ENCODE measurements at places on chromosomes 2 and 18. TPM values are rescaled to one million over a fixed set of nuclear protein-coding genes. Genes with fewer than 3 reads are reported as not detected.

DNA sequence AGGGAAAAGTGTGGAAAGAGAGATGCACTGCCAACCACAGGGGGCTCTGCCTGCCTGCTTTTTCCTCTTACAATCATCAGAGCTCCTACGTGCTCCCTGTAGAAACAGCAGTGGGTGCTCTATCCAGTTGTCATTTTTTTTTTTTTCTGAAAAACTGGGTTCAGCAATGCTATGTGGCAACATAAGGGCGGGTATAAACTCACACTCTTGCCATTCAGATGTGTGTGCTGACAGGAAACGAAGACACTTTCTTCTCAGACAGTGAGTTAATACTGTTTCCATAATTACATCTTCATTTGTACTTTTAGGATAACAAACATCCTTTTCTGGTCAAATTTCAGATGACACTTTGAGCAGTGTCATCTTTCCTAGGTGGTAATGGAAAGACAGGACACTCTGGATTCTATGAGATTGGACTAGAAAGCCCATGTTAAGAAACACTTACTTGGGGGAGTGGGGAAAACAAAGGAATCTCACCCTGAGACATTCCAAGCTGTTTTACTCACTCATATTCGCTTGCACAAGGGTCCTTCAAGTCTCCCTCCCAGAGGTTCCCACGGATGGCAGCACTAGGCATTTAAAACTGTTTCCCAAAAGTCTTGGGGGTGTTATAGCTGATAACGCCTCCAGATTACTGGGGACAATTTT is 41.3 kb downstream of the CCDC93 start:
- no peak for DNase-seq

DNA sequence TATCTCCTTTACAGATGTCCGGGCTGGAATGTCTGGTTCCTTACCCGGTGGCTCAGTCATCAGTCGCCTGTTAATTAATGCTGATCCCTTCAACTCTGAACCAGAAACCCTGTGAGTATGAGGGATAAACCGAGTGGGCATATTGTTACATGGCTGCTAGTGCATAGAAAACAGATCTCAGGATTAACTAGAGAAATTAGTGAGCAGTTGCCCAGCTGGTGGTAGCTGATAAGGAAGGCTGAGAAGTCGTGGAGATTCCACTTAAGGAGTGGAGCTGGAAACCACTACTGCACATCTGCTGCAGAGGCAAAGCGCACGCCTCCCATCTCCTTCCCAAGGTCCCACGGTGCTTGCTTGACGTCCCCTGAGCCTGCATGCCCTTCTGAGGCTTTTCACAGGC is 97.7 kb downstream of the DGKD start:
- no peak for DNase-seq

- no peak for DNase-seq
Measured at GRCh38 chr2:85589982-85590791, 5.4 kb upstream of the RNF181 start.

- DNase-seq, result no peak
Measured at GRCh38 chr2:214514704-214515103, 103.8 kb downstream of the VWC2L start.

DDX18 gene
- 44.5 TPM for total RNA-seq

- no peak for DNase-seq
Measured at GRCh38 chr2:220575963-220576362, 948.5 kb downstream of the SLC4A3 start.

GRCh38 chr18:39039813-39040212 is 1474.2 kb upstream of the CELF4 start:
- no peak for DNase-seq

SLC23A3 gene
- 0.23 TPM for total RNA-seq

GRCh38 chr2:197986977-197987376 is 182.6 kb downstream of the PLCL1 start:
- DNase-seq, result no peak

STPG4 gene
- total RNA-seq, result not detected

COL3A1 gene
- 200 TPM for total RNA-seq

DNA sequence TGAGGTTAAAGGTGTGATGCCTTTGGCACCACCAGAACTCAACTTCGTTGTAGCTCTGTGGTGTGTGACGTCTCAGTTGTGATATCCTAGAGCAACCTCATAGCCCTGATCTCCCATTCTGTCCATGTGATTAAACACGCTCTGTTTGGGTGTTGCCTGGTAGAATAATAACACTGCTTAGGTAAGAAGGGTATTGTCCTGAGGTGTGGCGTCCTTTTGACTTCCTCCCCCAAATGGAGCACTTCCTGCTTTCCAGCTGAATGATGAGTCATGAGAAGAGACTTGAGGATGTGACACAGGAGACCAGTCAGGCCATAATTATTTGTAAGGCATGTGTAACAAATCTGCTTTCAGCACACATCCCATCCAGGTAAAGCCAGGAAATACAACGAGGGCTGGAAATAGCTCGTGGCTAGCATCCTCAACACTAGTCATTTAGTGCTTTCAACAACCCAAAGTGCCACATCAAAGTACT is 100.7 kb downstream of the RAPGEF4 start:
- no peak for DNase-seq

ATP6V1B1 gene
- not detected for total RNA-seq

- DNase-seq, result no peak
Measured at GRCh38 chr2:20594048-20594750, 56.7 kb downstream of the HS1BP3 start.

UBR3 gene
- 80.2 TPM for total RNA-seq

- DNase-seq, result peak; percentile 90
Measured at GRCh38 chr2:126797622-126798275, 100.9 kb upstream of the TEX51 start.

DNA sequence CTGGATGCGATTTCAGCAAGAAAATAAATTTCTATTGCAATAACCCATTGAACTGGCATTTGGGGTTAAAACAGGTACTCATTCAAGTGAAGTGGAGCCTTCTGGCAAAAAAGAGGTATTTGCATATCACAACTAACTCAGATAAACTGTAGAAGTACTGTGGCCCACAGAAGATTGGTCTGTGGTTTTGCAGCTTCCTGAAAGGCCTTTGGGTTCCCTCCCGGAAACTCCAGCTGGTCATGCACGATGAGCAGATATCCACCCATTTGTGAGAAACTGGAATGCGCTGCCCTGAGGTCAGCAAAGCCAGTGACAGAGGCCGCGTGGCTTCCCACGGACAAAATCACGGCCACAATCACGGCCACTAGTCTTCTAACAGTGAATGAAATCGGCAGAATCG is 106.3 kb downstream of the EPHA4 start:
- DNase-seq, result no peak

DNA sequence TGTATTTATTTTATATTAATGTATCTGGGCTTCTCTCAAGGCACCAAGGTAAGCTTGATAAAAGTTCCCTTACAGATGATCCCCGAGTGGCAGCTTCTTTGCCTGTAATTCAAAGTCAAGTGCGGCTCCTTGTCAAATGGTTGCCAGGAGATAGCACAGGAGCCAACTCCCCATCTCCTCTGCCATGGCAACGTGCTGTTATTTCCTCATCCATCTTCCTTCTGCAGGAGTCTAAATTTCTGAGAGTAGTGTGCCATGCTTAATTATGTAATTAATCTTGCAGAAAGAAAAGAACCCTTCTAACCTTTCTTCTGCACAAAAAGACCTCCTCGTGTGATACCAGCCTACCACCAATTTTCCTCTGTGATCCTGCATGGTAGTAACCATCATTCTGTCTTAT is 46.2 kb upstream of the ACMSD start:
- no peak for DNase-seq

CLEC4F gene
- not detected for total RNA-seq

DNA sequence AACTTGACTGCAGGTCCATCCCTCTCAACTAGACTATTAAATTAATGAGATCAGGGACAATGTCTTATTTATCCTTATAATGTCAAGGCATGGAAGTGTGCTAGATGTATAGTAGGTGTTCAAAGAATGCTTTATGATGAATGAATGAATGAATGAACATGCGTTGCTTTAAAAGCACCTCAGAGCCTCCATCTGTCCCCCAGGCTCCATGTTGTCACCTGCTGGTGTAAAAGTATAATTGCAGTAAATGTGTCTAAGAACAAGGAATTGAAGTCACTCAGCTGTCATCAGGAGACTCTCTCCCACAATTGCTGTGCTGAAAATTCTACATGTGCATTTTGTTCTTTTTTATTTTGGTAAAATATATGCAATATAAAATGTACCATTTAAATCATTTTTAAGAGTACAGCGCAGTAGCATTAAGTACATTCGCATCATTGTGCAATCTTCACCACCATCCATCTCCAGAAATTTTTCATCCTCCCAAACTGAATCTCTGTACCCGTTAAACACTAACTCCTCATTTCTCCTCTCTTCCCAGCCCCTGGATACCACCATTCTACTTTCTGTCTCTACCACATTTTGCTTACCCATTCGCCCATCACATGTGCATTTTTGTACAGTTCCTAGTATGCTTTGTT is 52.6 kb downstream of the GNAL start:
- no peak for DNase-seq

DYNAP gene
- not detected for total RNA-seq

DNA sequence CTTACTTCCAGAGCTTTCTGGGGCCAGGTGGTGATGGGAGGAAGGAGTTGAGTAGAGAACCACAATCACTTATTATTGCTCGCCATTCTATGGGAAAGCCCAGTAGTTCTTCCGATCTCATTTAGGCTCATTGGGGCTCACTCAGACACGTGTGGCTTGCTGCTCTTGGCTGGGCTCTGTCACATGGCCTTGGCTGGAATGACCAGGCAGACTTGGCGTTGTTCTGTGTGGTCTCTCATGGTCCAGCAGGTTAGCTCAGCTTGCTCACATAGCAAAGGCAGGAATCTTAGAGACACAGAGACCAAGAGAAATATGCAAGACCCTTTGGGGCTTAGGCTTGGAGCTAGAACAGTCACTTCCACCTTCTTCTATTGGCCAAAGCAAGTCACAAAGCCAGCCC is 261.2 kb downstream of the LOXHD1 start:
- no peak for DNase-seq

- no peak for DNase-seq
Measured at GRCh38 chr2:119697290-119698020, 18.5 kb downstream of the TMEM177 start.

DNA sequence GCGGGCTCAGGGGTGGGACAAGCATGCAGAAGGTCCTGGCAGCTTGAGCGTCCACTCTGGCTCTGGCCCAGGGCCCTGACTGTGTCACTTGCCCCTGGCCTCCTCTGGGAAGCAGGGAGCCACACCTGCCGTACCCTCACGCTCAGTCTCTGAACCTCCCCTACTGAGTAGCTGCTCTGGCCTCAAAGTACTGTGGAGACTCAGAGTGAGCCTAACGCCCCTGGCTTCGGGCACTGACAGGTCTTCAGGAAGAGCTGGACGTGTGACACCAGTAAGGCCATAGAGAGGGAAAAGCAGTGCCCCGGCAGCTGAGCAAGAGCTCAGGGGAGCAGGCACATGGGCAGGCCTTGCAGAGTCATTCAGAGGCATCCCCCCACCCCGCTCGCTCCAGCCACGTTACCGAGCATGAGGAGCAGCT is 73.3 kb downstream of the SFXN5 start:
- DNase-seq, result no peak

DNA sequence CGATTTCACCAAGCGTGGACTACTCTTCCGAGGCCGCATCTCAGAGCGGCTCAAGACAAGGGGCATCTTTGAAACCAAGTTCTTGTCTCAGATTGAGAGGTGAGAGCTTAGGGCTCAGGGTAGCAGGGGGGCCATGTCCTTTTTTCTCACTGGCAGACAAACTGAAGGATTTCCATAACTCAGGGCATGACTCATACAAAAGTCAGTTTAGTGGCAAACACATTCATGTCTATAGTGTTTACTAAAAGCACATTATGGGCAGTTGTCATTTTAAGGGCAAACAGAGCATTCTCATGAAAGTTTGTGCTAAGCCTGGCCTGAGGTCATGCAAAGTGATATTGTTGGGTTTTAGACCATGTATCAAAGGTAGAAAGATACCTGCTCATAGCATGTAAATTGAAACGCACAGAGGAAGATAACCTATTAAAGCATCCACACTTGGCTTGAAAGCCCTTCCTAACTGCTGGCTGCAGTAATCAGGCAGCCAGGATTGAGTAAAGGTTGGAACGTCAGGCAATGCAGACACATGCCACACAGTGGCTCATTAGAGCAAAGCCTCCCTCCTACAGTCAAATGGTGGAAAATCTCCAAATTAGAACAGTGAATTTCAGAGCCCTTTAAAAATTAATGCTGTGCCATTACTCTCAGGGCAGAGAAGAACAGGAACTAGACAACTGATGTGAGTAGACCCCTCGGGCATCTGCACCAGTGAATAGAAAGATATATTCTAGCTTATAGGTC is 54.2 kb downstream of the HK2 start:
- no peak for DNase-seq

DNA sequence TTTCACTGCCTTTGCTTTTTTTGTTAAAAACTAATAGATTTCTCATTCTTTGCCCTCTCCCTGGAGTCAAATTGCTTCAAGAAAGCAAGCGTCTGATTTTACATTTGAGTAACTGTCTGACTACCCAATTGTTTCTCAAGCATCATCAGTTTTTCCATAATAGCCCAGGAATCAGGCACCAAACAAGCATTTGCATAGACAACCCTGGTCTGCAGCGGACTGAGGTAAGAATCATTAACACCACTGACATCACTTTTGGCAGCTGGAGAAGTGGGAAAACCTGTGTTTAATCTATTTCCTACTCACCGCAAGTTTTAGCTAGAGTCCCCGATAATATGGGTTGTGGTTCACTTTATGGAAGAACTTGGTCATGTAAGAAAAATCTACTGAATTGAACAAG is 55.7 kb downstream of the IRS1 start:
- no peak for DNase-seq

- DNase-seq, result no peak
Measured at GRCh38 chr2:55422876-55423665, 3.4 kb upstream of the CCDC88A start.

DYSF gene
- 19.5 TPM for total RNA-seq

- DNase-seq, result no peak
Measured at GRCh38 chr2:163182764-163183354, 344.3 kb upstream of the KCNH7 start.

DNA sequence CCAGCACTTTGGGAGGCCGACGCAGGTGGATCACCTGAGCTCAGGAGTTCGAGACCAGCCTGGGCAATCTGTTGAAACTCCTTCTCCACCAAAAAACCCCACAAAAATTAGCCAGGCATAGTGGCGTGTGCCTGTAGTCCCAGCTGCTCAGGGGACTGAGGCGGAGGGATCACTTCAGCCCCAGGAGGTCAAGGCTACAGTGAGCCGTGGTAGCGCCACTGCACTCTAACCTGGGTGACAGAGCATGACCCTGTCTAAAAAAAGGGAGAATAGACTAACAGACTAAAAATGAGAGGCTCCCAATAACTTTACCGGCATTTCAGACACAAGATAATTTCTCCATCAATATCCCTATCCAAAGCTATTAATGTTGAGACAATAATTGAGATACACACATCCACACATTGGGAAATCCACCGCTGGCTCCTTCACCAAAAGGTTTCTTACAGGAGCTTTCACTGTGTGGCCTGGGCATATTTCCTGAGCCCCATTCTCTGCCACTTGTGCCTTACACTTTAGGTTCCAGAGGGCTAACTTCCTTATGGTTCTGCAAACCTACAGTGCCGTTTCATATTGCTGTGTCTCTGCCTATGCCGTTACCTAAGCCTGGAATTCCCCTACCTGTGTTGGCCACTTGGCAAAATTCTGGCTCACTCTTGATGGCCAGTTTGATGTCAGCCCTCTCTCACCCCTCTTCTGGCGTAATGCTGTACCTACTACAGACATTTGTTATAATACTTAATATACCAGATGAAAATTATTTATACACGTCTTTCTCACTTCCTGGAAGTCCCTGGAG is 115.8 kb upstream of the ZFP36L2 start:
- DNase-seq, result no peak
